ENCODE measurements at places on chromosomes 7 and 10.

GRCh38 chr7:111229181-111229740 lies 138.3 kb downstream of the LRRN3 start:
- no peak for DNase-seq

DNA sequence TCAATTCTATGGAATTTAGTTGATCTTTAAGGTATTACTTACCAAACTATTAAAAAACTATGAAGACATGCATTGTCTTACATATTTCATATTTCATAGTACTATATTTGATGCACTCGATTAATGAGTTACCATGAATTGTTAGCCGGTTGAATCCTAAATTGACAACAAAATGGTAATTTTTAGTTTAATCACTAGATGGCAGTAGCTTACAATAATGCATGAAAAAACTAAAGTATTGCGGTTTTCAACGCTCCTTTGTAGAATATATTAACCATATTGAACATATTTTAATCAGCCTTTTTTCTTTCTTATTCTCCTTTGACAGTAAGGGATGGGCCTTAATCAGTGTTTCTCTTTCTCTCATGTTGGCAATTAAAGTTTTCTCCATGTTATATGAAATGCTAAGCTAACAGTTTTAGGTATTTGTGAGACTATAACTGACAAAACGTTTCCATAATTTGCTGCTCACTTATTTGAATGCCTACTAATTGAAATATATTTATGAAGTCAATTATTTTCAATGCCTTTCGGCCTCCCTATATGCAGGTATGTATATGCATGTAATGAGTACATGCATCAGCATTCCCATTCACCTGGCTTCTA lies 48.5 kb upstream of the ARL4A start:
- peak; percentile 50 for DNase-seq

DNA sequence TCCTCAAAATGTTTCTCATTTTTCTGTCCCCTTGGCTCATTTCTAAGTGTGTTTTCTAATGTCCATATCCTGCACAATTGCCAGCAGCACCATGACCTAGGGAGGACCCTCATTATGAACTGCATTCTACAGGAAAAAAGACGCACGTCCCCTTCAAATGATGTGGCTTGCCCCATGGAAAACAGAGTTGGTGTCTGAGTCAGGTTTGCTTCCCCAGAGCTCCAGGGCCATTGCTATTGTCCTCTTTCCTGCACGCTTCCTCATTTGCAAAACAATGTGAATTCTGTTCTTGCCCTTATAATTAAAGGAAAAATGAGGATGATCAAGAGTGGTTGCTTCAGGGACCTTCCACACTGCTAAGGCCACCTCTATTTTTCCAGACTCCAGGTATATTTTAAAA lies 14.7 kb upstream of the ASB4 start:
- no peak for DNase-seq

- DNase-seq = no peak
Observed at GRCh38 chr10:5983774-5984173, 6.4 kb upstream of the IL15RA start.

- no peak for DNase-seq
Observed at GRCh38 chr7:69457595-69458504, 140.4 kb upstream of the AUTS2 start.

DNA sequence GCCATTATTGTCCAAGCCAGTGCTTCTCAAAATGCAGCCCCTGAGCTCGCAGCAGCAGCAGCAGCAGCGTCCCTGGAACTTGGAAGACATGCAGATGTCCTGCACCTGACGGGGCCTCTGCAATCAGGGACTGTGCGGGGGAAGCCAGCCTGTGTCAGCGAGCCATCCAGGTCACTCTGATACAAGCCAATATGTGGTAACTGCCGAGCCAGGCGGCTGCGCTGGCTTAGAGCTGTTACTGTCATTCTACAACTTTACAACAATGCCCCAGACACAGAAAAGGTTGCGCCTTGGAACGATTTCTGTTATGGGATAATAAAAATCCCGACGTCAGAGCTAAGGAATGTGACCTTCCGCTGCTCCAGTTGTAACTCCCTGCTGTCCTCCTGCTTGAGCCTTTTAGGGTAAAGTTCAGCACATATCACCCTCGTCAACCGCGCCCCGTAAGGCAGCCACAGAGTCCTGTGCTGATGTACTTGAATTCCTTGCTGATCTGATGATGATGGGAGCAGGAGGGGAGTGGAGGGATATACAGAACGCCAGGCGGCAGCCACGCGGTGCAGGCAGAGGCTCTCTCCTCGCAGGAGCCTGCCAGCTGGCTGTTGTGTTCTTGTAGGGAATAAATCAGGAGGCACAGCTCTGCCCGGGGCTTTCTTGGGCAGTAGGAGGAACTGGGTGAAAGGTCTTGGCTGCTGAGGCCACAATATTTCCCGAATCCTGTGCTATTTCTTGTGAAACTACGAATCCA lies 20.0 kb upstream of the CRYGN start:
- DNase-seq = peak; percentile 95

- no peak for DNase-seq
Observed at GRCh38 chr7:150429699-150430098, 20.7 kb upstream of the GIMAP8 start.

- DNase-seq = no peak
Observed at GRCh38 chr10:29608062-29608461, 26.7 kb downstream of the SVIL start.

GRCh38 chr7:137296576-137296975 lies 47.0 kb downstream of the PTN start:
- DNase-seq = no peak

GRCh38 chr10:1241322-1241890 lies 185.2 kb downstream of the WDR37 start:
- no peak for DNase-seq

DNA sequence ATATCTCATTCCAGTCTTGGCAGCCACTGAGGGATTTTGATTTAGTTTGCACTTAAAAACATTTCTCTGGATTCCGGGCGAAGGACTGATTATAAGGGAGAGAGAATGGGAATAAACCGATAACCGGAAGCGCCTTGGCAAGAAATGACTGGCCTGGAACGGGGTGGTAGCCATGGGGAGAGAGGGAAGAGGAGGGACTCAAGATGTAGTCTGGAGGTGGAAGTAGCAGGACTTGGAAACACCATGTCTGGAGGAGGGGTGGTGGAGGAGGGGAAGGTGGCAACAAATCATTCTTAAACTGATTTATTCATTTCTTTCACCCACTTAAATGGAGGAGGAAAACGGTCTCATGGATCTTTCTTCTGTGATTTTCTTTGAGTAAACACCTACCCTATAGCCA lies 238.1 kb downstream of the REEP3 start:
- DNase-seq = no peak

GRCh38 chr10:71714031-71714410 lies 5.6 kb downstream of the C10orf105 start:
- DNase-seq = peak; percentile 8

GRCh38 chr7:142968229-142968628 lies 6.1 kb upstream of the KEL start:
- no peak for DNase-seq

GRCh38 chr10:200405-200804 lies 65.2 kb downstream of the ZMYND11 start:
- peak; percentile 23 for DNase-seq

DNA sequence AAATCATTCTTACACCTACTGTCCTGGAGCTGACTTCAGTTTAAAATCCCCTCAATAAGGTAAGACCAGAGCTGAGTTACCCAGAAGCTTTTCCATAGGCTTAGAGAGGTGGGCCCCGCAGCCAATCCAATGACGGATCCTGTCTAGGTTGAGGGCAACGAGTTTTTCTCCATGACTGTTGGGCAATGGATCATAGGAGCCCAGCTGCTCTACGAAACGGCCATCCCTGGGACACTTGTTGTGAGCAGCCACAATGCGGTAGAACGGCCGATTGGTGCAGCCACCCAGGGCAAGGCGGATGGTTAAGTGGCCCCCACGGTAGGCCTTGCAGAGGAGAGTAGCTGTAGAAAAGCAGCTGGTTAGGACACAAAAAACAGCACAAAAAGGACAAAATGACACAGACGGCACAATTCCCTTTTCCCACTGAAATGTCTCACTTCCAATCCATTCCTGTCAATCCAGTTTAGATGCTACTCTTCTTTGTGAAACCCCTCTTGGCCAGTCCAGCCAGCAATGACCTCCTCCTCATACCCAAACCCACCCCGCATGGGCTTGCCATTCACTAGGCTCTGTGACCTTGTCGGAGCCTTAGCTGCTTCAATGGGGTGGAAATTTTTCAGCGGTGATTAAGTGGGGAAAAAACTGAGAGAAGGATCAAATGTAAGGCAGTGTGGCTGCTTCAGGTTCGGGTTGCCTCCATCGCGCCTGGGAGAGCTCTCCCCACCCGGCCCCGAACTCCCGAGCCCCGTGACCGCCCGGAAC lies 580 bp downstream of the MRPS16 start:
- peak; percentile 26 for DNase-seq

DNA sequence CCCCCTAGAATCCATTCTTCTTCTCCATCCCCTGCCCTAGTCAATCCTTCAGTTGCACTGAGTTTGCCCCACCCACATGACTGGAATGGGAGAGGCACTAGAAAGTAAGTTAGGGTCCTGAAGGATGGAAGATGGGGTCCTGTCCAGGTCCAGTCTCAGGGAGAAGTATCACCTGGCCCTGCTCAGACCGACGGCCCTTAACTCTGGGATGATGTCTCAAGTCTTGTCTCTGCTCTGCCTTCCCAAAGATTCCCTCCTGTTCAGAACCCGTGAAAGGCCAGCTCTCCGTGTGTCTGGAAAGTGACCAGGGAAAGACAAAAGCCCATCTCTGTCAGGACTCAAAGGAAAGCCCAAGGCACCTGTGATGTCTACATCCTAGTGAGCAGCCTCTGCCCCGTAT lies 88.8 kb downstream of the OAT start:
- DNase-seq = no peak

DNA sequence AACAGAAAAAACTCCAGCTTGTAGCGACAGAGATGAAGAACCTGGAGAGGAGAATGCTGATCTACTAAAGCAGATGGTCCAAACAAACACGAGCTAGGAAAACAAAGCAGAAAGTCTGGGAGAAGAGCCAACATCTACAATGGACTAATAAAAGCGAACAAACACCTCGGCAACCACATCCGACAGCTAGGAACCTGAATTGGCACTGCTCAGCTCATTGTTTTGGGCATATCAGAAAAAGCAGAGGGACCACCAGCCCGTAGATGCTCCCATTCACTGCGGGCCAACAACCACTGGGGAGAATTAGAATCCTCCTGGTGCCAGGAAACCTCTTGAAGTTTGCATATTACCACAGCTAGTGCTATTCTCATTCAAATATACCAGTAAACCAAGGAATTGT lies 204.7 kb downstream of the NXPH1 start:
- no peak for DNase-seq

- DNase-seq = no peak
Observed at GRCh38 chr7:73429622-73430505, 3.7 kb upstream of the FZD9 start.

DNA sequence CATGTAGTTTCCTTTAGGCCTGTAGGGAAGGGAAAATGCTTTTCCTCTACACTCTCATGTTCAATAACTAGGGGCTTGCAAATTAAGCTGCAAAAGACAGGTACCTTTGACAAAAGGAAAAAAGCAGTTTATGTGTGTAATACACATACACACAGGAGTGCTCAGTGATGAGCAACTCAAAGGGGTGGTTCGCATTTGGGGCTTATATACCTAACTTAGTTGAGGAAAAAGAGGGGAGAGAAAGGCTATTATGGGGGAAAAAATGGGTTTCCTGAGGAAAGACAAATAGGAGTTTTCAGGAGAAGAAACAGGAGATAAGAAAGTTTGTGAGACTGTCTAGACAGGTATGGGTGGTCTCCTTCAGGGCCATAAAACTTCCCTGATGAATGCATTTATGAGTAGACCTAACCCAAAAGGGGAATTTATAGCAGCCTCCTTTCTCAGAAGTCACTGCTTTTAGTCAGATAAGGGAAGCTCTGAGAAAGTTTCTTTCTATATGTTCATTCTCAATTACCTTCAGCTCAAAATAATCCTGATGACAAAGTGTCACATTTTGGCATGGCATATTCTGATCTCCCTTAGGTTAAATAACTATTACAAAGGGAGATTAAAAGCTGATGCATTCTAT lies 55.2 kb upstream of the EZH2 start:
- no peak for DNase-seq

DNA sequence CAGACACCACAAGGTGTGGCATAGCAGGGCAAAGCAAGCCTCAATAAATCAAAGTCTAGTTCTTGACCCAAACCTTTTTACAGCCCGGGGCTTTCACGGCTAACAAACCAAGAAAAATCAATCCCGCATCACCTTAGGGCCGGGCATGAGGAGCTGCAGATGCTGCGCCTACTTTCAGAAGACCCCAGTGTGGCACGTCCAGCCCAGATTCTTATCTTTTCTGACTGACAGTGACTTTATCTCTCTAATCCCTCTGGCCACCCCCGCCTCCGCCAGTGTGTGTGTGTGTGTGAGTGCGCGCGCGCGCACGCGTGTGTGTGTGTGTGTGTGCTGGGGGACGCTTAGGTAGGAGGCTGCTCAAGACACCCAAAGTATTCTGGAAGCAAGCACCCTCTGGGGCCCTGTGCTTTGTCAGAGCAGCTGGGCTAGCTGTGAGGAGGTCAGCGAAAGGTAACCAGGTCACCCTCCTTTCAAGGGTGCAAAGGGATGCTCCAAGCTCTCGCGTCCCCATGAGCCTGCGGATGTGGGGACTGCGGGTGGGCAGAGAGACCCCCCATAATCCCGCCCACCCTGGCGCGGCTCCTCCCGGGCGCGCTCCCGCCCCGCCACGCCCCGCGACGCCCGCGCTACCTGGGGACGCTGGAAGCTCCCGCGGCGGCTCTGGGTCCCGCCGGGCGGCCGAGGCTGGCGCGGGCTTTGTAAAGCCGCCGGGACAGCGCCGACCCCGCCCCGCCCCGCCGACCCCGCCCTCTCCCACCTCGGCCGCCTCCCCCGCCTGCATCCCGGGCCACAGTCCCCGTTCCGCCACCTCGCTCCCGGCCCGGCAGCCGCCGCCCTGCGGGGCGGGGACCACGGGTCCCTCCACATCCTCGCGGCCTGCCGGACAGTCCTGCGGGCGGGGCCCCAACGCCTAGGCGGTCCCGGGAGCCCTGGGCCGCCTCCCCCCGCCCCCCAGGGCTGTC lies 57.1 kb upstream of the RHOBTB1 start:
- peak; percentile 18 for DNase-seq

- peak; percentile 82 for DNase-seq
Observed at GRCh38 chr10:124063750-124064603, 29.4 kb downstream of the CHST15 start.

GRCh38 chr10:32180390-32181280 lies 124.4 kb upstream of the KIF5B start:
- no peak for DNase-seq

- DNase-seq = no peak
Observed at GRCh38 chr10:130463876-130464364, 327.7 kb downstream of the GLRX3 start.

DNA sequence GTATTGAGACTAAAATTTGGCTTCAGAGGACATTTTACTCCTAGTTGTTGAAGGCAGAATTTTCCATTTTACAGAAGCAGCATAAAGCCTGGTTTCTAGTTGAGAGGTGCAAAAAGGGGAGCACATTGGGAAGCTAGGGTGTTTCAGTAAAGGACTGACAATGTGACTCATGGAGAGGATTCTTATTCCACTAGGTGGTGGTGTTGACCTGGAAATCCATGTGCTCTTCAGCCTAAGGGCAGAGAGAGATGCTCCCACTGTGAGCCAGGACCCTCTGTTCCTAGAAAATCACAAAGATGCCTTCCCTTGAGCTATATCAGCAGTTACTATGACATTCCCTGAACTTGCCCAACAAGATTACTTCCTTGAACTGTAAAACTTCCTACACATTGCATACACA lies 687.8 kb downstream of the IPMK start:
- peak; percentile 30 for DNase-seq

GRCh38 chr7:101397243-101397642 lies 34.6 kb downstream of the COL26A1 start:
- no peak for DNase-seq

GRCh38 chr10:60892571-60892970 lies 51.4 kb downstream of the RHOBTB1 start:
- no peak for DNase-seq

GRCh38 chr7:145644426-145645134 lies 472.0 kb upstream of the CNTNAP2 start:
- DNase-seq = no peak
